Breast epithelium (tissue), 4 donors: ENCODE measurements at places on chromosomes 11 and 22.

GRCh38 chr11:82859750-82860149, 40.5 kb downstream of the PRCP start:
- H3K36me3 ChIP-seq: no peaks in the 10 kb centered on the region
- H3K27me3 ChIP-seq: no peaks in the 10 kb centered on the region
- DNase-seq: no peak
- H3K27ac ChIP-seq: no peak overlapping the region

- no peaks in the 10 kb centered on the region for H3K36me3 ChIP-seq
- peak overlapping the region; percentile 86 for H3K27ac ChIP-seq
- no peaks in the 10 kb centered on the region for H3K4me1 ChIP-seq
- peak overlapping the region; percentile 61 for H3K4me3 ChIP-seq
- no peaks in the 10 kb centered on the region for H3K27me3 ChIP-seq
Measured at GRCh38 chr11:40293655-40294348, 1165.7 kb downstream of the LRRC4C start.

- no peak overlapping the region for H3K4me3 ChIP-seq
- H3K27ac ChIP-seq: no peak overlapping the region
- DNase-seq: no peak
- H3K36me3 ChIP-seq: peaks cover 9% of the 10 kb centered on the region
- no peaks in the 10 kb centered on the region for H3K27me3 ChIP-seq
- H3K4me1 ChIP-seq: no peaks in the 10 kb centered on the region
Measured at GRCh38 chr11:45224766-45225165, 61.4 kb downstream of the SYT13 start.

GRCh38 chr22:18952022-18952421, 15.9 kb upstream of the PRODH start:
- H3K4me1 ChIP-seq: no peaks in the 10 kb centered on the region
- H3K27ac ChIP-seq: no peak overlapping the region
- H3K27me3 ChIP-seq: no peaks in the 10 kb centered on the region
- no peak overlapping the region for H3K4me3 ChIP-seq
- DNase-seq: no peak

- H3K4me1 ChIP-seq: no peaks in the 10 kb centered on the region
- no peak for DNase-seq
- H3K27ac ChIP-seq: no peak overlapping the region
- no peak overlapping the region for H3K4me3 ChIP-seq
- H3K27me3 ChIP-seq: no peaks in the 10 kb centered on the region
Measured at GRCh38 chr11:72706579-72706978, 32.4 kb upstream of the PDE2A start.

DNA sequence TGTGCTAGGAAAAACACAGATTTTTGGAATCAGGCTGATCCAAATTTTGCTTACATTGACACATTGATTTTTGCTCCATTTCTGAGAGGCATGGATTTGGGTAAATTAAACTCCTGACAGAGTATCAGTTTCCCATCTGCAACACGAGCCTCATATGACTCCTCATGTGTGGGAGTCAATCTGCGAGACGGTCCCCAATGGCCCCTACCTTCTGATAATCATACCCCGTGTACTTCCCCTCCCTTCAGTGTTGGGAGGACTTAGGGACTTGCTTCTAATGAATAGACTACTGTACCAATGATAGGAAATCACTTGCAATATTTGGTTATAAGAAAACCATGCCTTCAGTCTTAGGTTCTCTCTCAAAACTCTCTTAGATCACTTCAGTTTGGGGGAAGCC, 302.7 kb downstream of the ETS1 start:
- H3K27me3 ChIP-seq: no peaks in the 10 kb centered on the region
- no peaks in the 10 kb centered on the region for H3K4me1 ChIP-seq
- no peaks in the 10 kb centered on the region for H3K36me3 ChIP-seq
- no peak overlapping the region for H3K27ac ChIP-seq
- no peak for DNase-seq

- no peaks in the 10 kb centered on the region for H3K27me3 ChIP-seq
- H3K4me3 ChIP-seq: no peak overlapping the region
- no peaks in the 10 kb centered on the region for H3K36me3 ChIP-seq
- peaks cover 23% of the 10 kb centered on the region for H3K4me1 ChIP-seq
Measured at GRCh38 chr11:77074626-77075221, 8.0 kb downstream of the CAPN5 start.

DNA sequence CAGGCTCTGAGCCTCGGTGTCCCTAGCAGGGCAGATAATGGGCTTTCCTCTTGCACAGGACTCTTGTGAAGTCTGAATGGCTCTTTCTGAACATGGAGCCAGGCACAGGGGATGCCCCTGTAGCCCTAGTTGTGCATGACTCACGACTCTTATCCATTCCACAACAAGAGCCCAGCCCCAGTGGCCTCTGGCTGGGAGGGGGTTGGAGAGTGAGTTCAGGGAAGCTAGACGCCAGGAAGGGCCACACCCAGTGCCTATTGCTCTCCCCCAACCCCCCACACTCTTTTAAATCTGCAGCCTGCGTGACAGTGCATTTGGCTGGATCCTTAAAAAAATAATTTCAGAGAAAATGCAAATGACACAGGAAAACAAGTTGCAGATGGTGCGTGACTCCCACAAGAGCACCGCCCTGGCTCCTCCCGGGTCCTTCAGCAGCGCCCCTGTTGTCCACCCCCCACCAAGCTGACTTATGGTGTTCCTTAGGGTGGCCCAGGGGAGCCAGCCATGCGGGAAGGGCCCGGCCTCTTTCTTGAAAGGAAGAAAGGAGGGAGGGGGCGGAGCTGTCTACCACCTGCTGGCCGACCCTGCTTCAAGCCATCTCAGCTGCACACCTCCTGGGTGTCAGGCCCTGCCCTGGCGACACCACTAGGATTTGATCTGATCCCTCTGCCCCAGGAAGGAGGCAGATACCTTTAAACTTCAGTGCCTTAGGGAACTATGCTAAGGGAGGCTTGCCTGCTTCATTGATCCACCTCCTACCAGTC, 74.7 kb downstream of the MN1 start:
- H3K27me3 ChIP-seq: no peaks in the 10 kb centered on the region
- DNase-seq: no peak
- H3K4me1 ChIP-seq: no peaks in the 10 kb centered on the region
- H3K36me3 ChIP-seq: no peaks in the 10 kb centered on the region

GRCh38 chr11:12223771-12224536, 113.6 kb downstream of the MICAL2 start:
- no peaks in the 10 kb centered on the region for H3K36me3 ChIP-seq
- peaks cover 13% of the 10 kb centered on the region for H3K4me1 ChIP-seq
- no peak for DNase-seq
- no peaks in the 10 kb centered on the region for H3K27me3 ChIP-seq

DNA sequence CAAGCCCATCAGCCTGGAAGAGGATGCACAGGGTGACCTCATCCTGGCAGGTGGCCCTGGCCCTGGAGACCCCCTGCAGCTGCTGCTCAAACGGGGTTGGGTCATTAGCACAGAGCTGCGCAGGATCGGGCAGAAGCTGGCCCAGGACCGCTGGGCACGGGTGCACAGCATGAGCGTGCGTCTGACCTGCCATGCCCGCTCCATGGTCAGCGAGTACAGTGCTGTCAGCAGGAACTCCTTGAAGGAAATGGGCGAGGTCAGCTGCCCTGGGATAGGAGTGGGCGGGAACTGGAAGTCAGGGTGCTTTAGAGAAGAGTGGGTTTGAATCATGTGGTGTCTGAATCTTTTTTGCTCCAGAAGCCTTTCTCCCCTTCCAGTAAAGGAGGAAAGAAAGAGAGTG, 61.1 kb downstream of the INSC start:
- H3K27ac ChIP-seq: no peak overlapping the region
- DNase-seq: no peak
- no peak overlapping the region for H3K4me3 ChIP-seq
- H3K27me3 ChIP-seq: no peaks in the 10 kb centered on the region

DNA sequence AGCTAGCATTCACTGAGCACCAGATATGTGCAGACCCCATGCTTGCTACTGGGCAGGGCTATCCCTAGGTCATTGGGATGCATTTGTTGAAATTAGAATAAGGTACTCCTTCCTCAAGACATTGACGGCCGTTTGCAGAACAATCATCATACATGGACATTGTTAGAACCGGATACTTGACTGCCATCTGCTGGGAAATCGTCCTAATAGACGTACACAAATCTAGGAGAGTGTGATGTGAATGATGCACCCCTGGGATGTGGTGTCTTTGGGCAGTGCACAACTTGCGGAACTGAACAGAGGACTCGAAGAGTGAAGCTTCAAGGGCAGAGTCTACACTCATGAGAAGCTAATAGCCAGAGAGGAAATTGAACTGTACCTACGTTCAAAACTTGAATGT, 35.9 kb downstream of the MYO18B start:
- no peak for DNase-seq
- H3K4me1 ChIP-seq: no peaks in the 10 kb centered on the region
- no peaks in the 10 kb centered on the region for H3K27me3 ChIP-seq
- H3K27ac ChIP-seq: no peak overlapping the region

DNA sequence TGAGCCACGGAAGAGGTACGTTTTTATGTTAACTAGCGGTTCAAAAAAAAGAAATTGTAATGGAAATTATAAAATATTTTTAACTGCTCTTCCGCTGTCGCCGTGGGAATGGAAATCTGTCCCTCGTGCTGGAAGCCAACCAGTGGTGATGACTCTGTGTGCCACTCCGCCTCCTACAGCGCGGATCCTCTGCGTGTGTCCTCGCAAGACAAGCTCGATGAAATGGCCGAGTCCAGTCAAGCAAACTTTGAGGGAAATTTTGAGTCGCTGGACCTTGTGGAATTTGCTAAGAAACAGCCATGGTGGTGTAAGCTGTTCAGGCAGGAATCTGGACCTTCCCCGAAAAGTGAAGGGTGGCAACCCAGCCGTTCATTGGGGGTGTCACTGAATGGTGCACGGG, 2.9 kb upstream of the CBX7 start:
- no peaks in the 10 kb centered on the region for H3K36me3 ChIP-seq
- no peak overlapping the region for H3K27ac ChIP-seq
- peaks cover 10% of the 10 kb centered on the region for H3K4me1 ChIP-seq
- no peak overlapping the region for H3K4me3 ChIP-seq

DNA sequence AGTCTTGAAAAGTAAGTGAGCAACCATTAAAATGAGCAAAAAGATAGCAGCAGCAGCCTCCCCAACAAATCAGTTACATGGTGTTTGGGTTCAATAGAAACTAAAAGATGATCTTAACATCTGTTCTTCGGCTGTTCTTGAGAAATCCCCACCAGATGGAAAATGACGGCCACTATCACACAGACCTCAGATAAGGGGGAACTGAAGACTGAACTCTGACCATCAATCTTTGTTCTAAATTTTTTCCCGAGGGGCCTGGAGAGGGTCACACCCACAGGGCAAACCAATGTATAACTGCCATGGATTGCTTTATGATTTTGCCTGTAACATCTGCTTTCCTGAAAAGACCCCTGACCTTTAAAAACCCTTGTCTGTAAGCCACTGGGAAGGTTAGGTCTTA, 624.8 kb upstream of the KIRREL3 start:
- no peak overlapping the region for H3K4me3 ChIP-seq
- no peak overlapping the region for H3K27ac ChIP-seq
- H3K27me3 ChIP-seq: no peaks in the 10 kb centered on the region
- H3K4me1 ChIP-seq: no peaks in the 10 kb centered on the region
